ENCODE measurements at places on chromosomes 5 and 9.

GRCh38 chr5:18397891-18398290 is 763.6 kb downstream of the TAF11L14 start:
- DNase-seq: no peak

GRCh38 chr5:150948539-150948938 is 43.8 kb upstream of the ZNF300 start:
- DNase-seq: no peak

DNA sequence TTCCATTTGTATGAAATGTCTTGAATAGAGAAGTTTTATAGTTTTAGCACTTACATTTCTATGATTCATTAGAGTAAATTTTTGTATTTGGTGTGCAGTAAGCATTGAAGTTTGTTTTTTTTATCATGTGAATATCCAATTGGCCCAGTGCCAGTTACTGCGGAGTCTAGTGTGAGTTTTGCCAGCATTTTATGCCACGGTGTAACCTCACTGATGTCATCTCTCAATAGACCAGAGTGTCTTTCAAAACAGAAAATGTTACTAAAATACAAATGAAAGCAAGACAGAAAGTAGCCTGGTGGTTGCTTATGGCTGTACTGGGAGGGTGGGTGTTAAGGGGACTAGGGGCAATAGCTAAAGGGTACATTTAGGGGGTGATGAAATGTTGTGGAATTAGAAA is 62.8 kb downstream of the IPPK start:
- DNase-seq: no peak

DNA sequence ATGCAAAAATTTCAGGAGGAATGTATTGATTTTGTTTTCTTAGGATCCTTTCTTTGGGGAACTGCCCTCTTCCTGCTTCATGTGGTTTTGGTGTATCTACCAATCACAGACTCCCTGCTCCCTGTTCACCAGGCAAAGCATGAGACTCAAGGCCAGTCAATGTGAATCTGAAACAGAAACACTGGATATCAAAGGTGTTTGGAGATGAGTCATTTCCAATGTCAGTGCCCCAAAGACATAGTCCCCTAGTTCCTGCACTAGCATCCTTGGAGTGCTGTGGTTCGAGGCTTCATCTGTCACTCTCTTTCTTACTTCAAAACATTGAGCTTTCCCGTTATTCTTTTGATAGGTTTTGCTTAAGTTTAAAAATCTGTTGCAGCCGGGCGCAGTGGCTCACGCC is 8.1 kb downstream of the PPP3R2 start:
- DNase-seq: no peak

DNA sequence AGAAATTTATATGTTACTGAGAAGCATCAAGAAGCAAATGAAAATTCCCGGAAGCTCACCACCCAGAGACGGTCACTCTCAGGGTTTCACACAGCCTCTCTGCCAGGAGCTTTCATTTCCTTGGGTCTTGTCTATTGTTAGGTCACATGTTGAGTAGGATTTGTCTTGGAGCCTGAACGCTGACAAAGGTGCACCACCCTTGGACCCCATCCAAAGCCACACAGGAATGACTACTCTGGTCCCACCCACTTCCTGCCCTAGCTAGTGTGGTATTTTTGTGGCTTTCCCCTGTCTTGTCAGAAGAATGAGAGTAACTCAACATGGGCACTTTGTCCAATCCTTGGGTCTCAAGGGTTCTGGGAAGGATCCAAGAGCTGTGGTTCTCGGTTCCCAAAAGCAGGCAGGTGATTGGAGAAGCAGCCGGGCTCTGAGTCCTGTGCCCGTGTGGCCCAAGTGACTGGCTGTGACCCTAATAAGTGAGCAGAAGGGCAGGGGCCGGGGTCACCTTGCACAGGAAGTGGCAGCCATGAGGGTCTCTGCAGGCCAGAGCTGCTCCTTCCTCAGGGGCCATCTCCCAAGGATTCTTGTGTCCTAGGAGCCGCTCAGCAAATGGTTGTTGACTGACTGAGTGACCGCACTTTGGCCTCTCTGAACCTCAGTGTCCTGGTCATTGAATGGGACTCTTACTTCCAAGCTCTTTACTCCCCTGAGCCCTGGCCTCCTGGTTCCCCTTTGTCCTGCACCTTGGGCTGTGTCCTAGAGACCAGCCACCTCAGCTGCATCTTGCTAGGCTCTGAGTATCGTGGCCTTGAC is 6.9 kb downstream of the FGD3 start:
- no peak for DNase-seq

- DNase-seq: no peak
Measured at GRCh38 chr9:2253636-2254580, 238.8 kb downstream of the SMARCA2 start.
